ENCODE measurements at places on chromosomes 2 and 18.

- DNase-seq, result no peak
These were observed 127.6 kb downstream of the ALPK2 start for GRCh38 chr18:58501066-58501896.

DNA sequence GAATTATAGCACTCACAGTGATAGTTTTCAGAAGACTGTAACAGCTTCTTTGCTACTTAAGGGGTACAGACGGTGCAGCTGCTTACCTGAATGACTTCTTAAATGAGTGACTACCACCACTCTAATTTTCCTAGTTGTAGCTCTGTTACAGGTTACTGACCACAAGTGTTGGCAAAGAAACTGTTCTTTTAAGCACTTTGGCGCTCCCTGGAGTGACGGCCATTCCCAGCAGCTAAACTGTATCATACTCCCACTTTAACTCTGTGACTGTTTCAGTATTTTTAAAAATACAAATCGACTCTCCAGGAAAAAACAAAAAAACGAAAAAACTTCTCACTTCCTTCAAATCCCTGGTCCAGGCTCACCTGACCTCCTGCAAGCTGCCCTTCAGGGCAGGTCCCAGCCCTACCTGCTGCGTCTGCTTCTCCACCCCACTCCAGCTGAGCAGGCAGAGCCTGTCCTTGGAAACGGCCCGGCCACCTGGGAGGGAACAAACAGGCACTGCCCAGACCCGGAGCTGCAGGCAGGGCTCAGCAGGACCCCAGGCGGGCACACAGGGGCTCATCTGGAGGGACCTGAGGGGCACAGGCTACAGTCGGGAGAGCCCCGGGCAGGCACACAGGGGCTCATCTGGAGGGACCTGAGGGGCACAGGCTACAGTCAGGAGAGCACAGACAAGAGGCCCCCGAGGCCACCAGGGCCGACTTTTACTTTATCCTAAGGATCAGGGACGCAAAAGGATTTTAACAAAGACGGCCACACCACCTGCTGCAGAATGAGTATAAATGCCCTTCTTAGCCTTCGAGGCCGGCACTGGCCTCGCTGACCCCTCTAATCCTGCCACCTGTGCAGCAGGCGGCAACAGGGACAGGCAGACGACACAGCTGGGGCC is 24.5 kb downstream of the SLC66A2 start:
- DNase-seq, result no peak

DNA sequence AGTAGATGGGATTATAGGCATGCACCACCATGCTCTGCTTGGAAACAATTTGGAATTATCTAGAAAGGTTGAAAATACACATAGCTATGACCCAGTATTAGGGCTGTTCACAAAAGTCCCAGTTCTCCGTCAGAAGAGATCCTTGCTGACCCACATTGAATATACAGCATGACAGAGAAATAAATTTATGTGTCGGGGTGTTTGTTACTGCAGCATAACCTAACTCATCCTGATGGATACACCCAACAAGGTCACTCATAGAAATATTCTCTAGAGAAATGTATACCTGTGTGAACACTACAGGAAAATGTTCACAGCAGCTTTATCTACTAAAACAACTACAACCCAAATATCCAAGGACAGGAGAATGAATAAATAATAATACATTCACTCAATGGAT is 9.0 kb downstream of the TBC1D8 start:
- no peak for DNase-seq

DNA sequence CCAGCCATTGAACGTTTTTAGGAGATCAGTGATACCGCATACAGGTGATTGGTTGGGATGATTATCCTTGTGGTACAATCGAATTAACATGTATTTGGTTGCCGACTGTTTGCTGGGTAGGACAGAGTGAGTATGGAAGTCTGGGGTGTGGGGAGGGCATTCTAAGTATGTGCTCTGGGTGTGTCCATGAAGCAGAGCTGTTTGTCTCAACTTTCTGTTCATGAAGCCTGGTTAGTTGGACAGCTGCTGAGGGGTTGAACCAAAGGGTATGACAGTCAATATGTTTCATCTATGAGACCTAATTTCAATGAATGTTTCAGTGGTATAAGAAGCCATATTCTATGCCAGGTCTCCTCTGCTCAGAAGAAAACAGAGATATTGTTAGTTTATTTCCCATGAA is 21.9 kb upstream of the SPTBN1 start:
- no peak for DNase-seq

GRCh38 chr2:28662468-28663181 is 89.0 kb upstream of the PPP1CB start:
- no peak for DNase-seq

DNA sequence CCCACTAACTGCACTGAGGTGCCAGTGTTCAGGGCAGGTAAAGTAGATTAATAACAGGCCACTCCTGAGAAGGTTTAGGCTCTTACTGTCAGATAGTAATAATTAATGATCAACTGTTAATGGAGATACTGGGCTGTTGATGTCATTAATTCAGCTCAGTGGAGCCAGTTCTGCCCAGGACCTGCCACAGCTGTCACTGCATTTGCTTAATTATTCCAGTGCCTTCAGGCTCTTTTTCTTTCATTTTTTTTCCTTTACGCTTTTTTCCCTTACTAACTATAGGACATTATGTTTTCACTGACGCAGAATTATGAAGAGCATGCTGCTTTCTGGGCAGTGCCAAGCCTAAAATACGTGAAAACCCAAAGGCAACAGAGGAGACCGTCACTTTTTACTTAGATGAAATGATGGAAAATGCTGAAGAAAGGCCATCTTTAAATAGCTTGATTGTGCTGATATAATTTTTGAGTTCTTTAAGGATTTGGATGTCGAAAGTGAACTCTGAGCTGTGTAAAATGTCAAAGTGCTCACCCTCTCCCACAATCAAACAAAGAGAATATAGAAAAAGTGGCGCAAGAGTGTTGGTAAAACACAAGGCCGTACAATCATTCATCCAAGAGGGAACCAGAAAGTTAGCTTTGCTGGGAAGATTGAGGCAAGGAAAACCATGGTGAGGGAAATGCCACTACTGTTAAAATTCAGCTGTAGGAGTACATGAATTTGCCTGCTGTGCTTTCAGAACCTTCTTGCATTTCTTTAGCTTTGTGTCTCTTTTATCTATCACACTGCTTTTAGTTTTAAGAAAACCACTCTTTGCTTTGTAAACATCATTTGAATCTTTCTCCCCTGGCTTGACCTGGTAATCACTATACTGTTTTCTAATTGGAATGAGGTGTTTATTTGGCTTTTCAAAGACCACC is 192.0 kb upstream of the ZEB2 start:
- no peak for DNase-seq

DNA sequence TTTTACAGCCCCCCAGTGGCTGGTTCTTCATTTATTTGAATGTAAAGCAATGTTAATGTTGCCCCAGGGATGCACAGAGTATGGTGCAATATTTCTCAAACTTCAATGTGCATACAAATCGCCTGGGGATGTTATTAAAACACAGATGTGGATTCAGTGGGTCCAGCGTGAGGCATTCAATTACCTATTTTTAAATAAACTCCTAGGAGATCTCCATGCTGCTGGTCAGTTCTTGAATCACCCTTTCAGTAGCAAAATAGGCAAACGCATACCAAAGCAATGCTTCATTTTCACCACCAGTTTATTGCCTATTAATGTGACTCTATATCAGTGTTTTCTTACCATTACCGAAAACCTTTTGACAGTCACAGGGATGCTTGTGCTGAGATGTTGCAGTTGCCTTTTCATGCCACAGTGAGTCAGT is 530.7 kb downstream of the CBLN2 start:
- DNase-seq, result no peak

DNA sequence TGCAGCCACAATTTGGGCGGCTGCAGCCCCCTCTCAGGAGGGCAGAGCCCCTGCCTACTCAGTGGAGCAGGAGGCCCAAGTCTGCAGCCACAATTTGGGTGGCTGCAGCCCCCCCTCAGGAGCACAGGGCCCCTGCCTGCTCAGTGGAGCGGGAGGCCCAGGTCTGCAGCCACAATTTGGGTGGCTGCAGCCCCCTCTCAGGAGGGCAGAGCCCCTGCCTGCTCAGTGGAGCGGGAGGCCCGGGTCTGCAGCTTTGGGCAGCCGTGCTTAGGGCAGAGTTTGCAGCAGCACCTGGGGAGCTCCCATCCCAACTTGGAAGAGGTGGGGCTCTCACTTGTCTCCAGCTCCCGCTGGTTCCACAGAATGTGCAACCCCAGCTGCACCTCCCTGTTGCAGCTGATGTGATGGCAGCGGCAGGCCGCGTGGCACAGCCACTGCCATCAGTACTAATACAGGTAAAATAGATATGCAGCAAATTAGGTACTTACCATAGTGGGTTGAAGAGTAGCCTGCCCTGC is 99.4 kb downstream of the TWIST2 start:
- DNase-seq, result no peak

DNA sequence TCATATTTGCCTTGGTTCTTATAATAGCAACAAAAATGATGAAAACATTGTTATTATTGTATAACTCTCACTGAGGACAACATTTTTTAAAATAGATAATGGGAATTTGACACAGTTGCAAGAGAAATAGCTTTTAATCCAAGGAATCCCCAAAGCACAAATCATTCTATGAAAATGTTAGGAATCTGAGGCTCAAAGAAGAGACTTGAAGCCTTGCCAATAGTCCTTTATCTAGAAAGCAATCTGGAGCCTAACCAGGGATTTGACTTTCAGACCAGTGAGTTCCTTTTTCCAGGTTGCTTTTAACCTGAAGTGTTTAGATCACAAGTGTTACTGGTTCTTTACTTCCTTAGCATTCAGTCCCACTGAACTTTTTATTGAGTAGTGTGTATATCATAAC is 574.5 kb upstream of the ZEB2 start:
- DNase-seq, result no peak

DNA sequence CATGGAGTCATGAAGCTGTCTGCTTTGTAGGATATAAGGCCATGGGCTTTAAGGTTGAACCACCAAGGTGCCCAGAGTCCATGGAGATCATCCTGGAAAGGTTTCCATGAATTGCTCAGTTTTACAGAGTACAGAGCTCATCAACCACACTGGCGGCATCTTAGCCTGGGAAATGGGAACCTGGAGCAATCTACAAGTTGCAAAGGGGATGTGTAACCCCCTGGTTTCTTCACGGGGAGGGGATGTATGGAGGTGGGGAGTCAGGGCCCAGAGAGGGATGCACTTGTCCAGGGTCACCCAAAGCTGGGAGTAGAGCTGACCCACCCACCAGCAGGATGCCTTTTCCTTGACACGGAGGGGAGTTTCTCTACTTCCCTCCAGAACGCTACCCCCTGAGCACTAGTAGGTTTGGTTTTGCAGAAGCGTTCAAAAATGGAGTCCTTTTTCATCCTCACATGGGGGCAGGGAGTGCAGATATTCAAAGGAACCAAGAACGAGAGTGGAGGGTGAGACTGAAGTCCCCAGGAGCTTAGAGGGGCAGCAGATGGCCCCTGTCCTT is 7.2 kb downstream of the TMEM37 start:
- no peak for DNase-seq

- DNase-seq, result no peak
These were observed 728 bp downstream of the FAM168B start for GRCh38 chr2:131092458-131093005.

DNA sequence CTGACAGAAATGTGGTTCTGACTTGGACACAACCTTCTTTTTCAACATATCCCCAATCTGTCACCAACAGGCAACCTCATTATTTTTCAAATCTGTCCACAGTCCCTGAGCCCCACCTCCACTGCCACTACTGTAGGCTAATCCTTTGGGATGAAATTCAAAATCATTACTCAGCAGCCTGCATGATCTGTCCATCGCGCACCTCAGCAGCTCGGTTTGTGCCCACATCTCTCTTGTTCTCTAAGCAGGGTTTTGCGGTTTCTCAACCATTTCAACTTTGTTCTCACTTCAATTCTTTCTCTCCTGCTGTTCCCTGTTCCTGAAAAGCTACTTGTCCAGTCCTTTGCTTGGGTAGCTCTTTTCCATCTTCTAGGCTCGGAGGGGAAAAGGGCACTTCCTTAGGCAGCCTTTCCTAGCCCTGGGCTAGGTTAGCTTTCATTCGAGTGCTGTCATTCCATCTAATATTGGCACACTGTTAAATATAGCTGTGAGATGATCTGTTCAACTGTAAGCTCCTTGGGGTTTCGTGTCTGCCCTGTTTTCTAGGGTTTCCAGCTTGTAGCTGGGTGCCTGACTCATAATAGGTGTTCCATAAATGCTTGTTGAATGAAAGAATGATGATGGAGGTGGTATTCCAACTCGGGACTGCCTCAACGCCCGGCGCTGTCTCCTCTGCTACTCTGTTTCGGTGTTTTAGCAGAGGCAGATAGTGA is 653 bp upstream of the ANKAR start:
- DNase-seq, result no peak

GRCh38 chr2:183063083-183063482 is 15.5 kb upstream of the DUSP19 start:
- no peak for DNase-seq

DNA sequence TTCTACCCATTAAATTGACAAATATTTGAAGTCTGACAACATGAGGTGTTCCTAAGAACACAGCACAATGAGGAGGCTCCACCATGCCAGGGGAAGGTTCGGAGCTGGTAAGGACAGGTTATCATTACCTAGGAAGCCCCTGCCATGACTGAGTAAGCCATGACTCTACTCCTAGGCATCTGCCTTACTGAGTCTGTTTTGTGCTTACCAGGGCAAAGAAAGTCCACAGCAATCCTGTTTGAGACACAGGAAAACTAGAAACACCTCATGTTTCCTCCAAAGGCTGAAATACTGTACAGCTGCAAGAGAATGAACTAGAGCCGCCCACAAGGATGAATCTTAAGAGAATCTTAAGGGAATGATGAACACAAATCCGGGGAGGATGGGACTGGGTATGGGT is 11.6 kb downstream of the TGFBRAP1 start:
- DNase-seq, result no peak

Measured in stimulated activated CD4-positive, alpha-beta T cell treated with anti-CD3 and anti-CD28 coated beads, Interleukin-1b, Interleukin-23, amount 100 ng/mL, for 4 hours (primary cell).